ENCODE measurements at places on chromosomes 7 and 10.

DNA sequence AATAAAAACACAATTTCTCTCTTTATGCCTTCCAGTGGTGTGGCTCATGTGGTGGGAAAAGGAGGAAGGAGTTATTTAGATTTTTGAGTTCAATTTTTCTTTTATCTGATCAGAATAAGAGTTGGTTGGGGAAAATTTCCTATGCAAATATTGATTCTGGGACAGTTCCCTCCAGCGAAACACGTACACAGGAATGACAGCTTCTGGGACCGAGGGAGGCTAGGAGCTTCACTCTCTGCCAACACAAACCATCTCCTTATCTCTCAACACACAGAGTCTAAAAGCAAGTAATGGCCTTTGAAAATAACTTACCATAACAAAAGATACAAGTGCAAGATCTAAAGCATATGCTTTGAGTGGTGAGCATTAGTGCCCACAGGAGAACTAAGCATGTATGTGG, 122.7 kb downstream of the RAPGEF5 start:
- no peak overlapping the region for H3K27ac ChIP-seq
- peaks cover 6% of the 10 kb centered on the region for H3K4me1 ChIP-seq
- H3K36me3 ChIP-seq = no peaks in the 10 kb centered on the region
- no peaks in the 10 kb centered on the region for H3K27me3 ChIP-seq
- no peak overlapping the region for H3K4me3 ChIP-seq

DNA sequence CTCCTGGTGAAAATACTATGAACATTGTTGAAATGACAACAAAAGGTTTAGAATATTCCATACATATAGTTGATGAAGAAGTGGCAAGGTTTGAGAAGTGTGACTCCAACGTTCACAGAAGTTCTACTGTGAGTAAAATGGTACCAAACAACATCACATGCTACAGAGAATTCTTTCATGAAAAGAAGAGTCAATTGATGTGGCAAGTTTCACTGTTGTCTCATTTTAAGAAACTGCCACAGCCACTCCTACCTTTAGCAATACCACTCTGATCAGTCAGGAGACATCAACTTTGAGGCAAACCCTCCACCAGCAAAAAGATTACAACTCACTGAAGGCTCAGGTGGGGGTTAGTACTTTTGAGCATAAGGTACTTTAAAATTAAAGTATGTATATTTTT, 693.3 kb downstream of the GRID1 start:
- no peaks in the 10 kb centered on the region for H3K27me3 ChIP-seq
- no peaks in the 10 kb centered on the region for H3K36me3 ChIP-seq
- H3K4me1 ChIP-seq = no peaks in the 10 kb centered on the region
- H3K27ac ChIP-seq = no peak overlapping the region
- no peak overlapping the region for H3K4me3 ChIP-seq

- H3K4me1 ChIP-seq = no peaks in the 10 kb centered on the region
- no peaks in the 10 kb centered on the region for H3K36me3 ChIP-seq
- H3K27me3 ChIP-seq = no peaks in the 10 kb centered on the region
- H3K4me3 ChIP-seq = no peak overlapping the region
- no peak overlapping the region for H3K27ac ChIP-seq
Measured at GRCh38 chr10:22581461-22581860, 132.9 kb downstream of the PIP4K2A start.

- DNase-seq = no peak
- no peak overlapping the region for H3K4me3 ChIP-seq
- no peak overlapping the region for H3K27ac ChIP-seq
- H3K27me3 ChIP-seq = no peaks in the 10 kb centered on the region
Measured at GRCh38 chr10:21308946-21309345, 216.5 kb downstream of the SKIDA1 start.

DNA sequence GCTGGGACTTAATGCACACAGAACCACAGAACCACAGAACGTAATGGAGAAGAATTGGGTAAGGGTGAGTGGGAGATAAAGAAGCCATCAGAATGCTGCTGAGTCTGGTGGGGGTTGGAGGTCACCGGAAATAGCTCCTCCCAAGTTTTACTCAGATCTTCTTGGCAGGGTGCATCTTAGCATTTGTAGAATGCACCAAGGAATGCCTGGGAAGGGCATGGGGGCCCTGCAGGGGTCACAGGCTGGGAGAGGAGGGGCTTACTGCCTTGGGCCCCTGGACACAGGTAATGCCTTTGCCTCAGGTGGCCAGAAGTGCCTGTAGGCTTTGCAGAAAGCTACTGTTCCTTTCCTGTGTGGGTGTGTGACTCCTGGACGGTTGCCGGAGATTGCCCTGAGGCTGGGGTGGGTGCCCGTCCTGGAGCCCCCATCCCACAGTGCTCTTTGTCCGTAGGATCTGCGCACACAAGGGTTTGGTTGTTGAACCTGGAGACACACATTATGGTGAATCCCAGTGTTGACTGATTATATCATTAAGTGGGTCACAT, 55.1 kb downstream of the MGMT start:
- no peak overlapping the region for H3K4me3 ChIP-seq
- no peak overlapping the region for H3K27ac ChIP-seq
- peaks cover 5% of the 10 kb centered on the region for H3K36me3 ChIP-seq
- no peak for DNase-seq
- H3K27me3 ChIP-seq = no peaks in the 10 kb centered on the region
- H3K4me1 ChIP-seq = peaks cover 20% of the 10 kb centered on the region

GRCh38 chr10:26243351-26243720, 26.8 kb downstream of the GAD2 start:
- DNase-seq = no peak
- no peak overlapping the region for H3K4me3 ChIP-seq
- no peak overlapping the region for H3K27ac ChIP-seq
- peaks cover 5% of the 10 kb centered on the region for H3K27me3 ChIP-seq
- no peaks in the 10 kb centered on the region for H3K4me1 ChIP-seq
- no peaks in the 10 kb centered on the region for H3K36me3 ChIP-seq

DNA sequence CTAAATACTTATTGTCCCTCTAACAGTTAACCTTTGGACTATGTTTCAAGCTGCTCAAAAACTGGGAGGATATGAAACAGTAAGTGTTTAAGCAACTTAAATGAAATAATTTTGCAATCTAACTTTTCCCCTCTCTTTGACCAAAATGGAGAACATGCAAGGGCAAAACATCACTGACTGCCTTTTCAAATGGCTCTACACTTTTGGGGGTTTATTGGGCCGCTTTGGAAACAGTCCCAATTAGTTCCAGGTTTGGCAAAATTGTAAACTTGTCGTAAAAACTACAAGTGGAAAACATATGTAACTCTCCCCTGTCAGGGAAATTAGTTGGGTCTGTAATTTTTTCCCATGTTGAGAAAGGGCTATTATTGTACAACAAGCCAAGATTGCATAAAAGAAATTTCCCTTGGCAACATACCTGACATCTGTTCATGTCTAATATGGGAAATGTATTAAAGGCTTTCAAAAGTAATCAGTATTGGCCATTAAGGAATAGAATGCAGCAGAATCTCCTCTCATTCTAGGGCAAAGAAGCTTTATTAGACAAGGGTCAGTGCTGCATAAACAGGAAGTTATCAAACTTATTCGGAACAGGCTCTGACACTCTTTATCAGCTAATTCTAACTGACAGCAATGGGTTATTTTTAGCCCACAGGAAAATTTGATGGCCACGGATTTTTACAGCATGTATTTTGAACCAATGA, 157.9 kb downstream of the ARID5B start:
- no peak for DNase-seq
- H3K4me1 ChIP-seq = peaks cover 89% of the 10 kb centered on the region
- H3K27me3 ChIP-seq = no peaks in the 10 kb centered on the region
- H3K4me3 ChIP-seq = peak overlapping the region; percentile 2

DNA sequence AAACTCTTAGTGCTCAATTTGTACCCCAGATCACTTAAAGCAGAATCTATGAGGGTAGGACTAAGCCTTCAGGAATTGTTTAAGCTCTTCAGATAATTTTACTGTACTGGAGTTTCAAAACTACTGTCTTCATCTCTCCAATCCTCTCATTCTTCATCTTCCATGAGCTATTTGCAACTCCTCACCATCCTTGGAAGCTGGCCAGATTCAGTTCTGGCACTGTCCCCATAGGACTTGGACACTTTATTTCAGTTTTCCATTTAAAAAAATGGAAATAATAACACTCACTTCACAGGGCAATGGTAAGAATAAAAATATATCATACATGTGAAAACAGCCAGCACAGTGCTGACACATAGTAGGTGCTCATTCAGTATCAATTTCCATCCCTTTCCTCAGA, 74.6 kb downstream of the PPP1R17 start:
- DNase-seq = peak; percentile 36
- no peak overlapping the region for H3K4me3 ChIP-seq
- no peak overlapping the region for H3K27ac ChIP-seq
- H3K36me3 ChIP-seq = no peaks in the 10 kb centered on the region

DNA sequence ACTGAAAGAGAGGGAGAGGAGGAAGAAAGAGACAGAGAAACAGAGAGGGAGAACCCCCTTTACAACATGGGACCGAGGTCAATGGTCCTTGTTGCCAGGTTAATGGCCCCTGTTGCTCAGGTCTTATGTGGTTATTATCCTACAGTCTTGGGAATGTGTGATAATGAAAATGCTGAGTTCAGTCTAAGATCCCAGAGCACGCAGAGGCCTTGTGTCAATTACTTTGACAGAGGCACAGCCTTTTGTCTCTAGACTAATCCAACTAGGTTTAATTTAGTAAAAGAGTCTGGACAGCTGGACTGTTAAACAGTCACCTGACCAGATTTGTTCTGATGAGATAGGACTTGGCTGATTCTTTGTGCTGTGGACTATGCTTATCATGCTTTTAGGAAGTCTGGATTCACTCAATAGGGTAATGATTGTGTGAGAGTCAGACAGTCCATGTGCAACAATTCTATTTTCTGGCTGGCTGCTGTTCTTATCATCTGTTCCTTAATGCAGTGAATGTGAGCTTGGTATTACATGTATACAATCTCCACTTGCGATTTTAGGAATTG, 157.4 kb upstream of the MAGI2 start:
- H3K4me3 ChIP-seq = no peak overlapping the region
- DNase-seq = no peak
- peaks cover 8% of the 10 kb centered on the region for H3K4me1 ChIP-seq
- H3K27me3 ChIP-seq = no peaks in the 10 kb centered on the region
- no peaks in the 10 kb centered on the region for H3K36me3 ChIP-seq
- H3K27ac ChIP-seq = no peak overlapping the region

GRCh38 chr7:134662166-134662870, 15.7 kb downstream of the BPGM start:
- DNase-seq = no peak
- no peaks in the 10 kb centered on the region for H3K27me3 ChIP-seq
- peaks cover 8% of the 10 kb centered on the region for H3K36me3 ChIP-seq

GRCh38 chr10:105971460-105971859, 1193.0 kb downstream of the SORCS1 start:
- no peaks in the 10 kb centered on the region for H3K27me3 ChIP-seq
- H3K4me1 ChIP-seq = no peaks in the 10 kb centered on the region
- no peaks in the 10 kb centered on the region for H3K36me3 ChIP-seq
- DNase-seq = no peak

- peaks cover 19% of the 10 kb centered on the region for H3K4me1 ChIP-seq
- H3K36me3 ChIP-seq = no peaks in the 10 kb centered on the region
- no peak overlapping the region for H3K4me3 ChIP-seq
- H3K27ac ChIP-seq = no peak overlapping the region
Measured at GRCh38 chr10:34651416-34652195, 163.5 kb downstream of the PARD3 start.

- DNase-seq = peak; percentile 11
- H3K4me3 ChIP-seq = no peak overlapping the region
- H3K4me1 ChIP-seq = no peaks in the 10 kb centered on the region
- H3K36me3 ChIP-seq = no peaks in the 10 kb centered on the region
Measured at GRCh38 chr7:66859794-66860645, 61.0 kb upstream of the TMEM248 start.

DNA sequence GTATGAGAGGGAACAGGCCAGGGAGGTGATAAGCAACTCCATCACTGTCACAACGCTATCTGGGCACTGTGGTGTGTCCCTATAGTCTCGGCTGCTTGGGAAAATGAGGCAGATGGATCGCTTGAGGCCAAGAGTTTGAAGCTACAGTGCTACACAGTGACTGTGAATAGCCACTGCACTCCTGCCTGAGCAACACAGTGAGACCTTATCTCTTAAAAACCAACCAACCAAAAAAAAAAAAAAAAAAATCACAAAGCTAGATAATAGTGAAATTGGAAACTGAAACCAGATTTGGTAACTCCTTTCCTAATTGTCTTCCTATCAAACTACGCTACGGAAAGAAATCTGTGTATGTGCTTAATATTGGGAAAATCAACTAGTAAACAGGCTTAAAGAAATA, 14.1 kb downstream of the MICU1 start:
- H3K4me3 ChIP-seq = peak overlapping the region; percentile 35
- peak overlapping the region; percentile 65 for H3K27ac ChIP-seq
- H3K36me3 ChIP-seq = no peaks in the 10 kb centered on the region
- H3K4me1 ChIP-seq = peaks cover 21% of the 10 kb centered on the region
- no peaks in the 10 kb centered on the region for H3K27me3 ChIP-seq

DNA sequence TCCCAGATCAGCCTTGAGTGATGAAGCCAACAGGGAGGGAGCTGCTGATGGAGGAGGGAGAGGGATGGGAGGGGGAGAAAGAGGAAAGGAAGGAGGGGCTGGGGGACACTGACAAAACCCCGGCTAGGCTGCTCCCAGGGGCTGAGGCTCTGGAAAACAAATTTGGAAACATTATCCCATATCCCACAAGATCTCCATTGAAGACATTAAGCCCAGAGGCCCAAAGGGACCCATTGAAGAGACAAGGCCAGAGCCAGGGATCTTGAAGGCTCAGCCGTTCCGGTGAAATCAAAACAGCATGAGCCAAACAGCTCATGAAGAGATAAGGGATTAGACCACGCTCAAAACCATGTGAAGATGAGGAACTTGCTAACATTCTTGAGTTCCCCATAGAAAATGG, 184.3 kb upstream of the ITGB1 start:
- peak; percentile 76 for DNase-seq
- H3K27ac ChIP-seq = no peak overlapping the region
- no peaks in the 10 kb centered on the region for H3K4me1 ChIP-seq

DNA sequence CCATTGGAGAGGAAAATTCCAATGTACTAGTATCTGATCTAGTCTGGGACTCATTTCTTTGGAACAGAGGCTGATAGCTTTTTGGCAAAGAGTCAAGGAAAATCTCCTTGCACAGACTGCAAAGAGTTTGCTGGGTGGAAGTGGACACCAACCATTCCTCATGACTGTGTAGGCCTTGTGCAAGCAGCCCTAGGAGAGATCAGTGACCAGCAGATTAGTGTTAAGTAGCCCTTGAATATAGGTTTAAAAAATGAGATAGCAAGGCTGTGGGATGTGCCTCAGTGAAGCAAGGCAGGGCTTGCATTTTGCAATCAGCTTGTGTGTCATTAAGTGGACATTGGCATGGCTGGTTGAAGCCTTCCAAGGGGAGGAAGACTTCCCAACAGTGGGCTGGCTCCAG, 341.6 kb downstream of the PLXNA4 start:
- DNase-seq = no peak
- no peaks in the 10 kb centered on the region for H3K27me3 ChIP-seq
- H3K36me3 ChIP-seq = no peaks in the 10 kb centered on the region

GRCh38 chr10:123126246-123126645, 9.5 kb upstream of the HMX3 start:
- DNase-seq = no peak
- no peak overlapping the region for H3K4me3 ChIP-seq
- H3K36me3 ChIP-seq = no peaks in the 10 kb centered on the region
- no peaks in the 10 kb centered on the region for H3K4me1 ChIP-seq
- no peak overlapping the region for H3K27ac ChIP-seq
- H3K27me3 ChIP-seq = peaks cover 47% of the 10 kb centered on the region
